ENCODE measurements at places on chromosomes 1 and 21.

GRCh38 chr21:32233722-32234301 is 45.0 kb downstream of the MIS18A start:
- DNase-seq: no peak

DNA sequence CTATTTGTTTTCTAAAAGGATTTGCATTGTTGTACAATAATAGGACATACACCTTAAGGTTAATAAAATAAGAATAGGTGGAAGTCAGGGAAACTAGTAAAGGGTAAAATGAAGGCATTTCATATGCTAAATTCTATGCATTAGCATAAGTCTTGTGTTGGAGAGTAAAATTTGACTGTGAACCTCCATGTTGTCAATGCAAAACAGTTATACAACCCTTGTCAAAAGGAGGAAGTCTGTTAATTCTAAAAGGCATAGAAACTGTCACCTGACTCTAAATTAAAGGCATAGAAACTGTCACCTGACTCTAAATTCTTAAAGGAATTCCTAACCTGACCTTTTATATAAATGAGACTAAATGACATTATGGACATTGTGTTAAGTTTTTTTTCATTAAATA is 291.8 kb downstream of the OLFM3 start:
- no peak for DNase-seq

GRCh38 chr1:45009956-45010854 is 919 bp downstream of the HECTD3 start:
- DNase-seq: peak; percentile 24

DNA sequence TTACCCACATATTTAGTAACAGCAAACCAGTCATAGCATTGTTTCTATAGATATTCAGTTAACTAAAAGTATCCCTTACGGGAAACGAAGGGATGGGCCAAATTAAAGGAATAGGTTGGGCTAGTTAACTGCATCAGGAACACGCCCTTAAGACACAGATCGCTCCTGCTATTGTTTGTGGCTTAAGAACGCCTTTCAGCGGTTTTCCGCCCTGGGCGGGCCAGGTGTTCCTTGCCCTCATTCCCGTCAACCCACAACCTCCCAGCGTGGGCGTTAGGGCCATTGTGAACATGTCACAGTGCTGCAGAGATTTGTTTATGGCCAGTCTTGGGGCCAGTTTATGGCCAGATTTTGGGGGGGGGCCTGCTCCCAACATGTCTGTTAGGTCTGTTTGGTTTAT is 14.7 kb downstream of the TNFRSF18 start:
- no peak for DNase-seq

DNA sequence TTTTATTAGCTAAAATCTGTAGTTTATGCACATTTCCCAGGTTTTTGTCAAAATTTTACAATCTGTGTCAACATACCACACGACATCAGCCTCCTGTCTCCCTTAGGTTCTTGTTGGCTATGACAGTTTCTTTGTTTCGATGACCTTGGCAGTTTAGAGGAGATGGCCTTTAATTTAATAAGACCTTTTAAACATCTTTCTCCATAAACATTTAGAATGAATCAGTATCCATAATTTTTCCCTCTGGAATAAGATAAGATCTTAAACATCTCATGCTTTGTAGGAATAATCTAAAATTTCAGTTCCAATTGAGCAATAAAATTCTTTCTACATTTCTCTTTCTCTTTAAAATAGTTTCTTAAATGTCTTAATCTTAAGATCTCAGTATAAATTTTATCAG is 28.7 kb upstream of the DYRK1A start:
- DNase-seq: no peak

GRCh38 chr21:34544032-34544496 is 32.1 kb upstream of the KCNE1 start:
- DNase-seq: no peak

- no peak for DNase-seq
Observed at GRCh38 chr1:167808104-167808503, 86.3 kb downstream of the MPZL1 start.

- no peak for DNase-seq
Observed at GRCh38 chr1:81144240-81144825, 656.4 kb upstream of the ADGRL2 start.

- no peak for DNase-seq
Observed at GRCh38 chr1:169049258-169049938, 57.1 kb upstream of the ATP1B1 start.

DNA sequence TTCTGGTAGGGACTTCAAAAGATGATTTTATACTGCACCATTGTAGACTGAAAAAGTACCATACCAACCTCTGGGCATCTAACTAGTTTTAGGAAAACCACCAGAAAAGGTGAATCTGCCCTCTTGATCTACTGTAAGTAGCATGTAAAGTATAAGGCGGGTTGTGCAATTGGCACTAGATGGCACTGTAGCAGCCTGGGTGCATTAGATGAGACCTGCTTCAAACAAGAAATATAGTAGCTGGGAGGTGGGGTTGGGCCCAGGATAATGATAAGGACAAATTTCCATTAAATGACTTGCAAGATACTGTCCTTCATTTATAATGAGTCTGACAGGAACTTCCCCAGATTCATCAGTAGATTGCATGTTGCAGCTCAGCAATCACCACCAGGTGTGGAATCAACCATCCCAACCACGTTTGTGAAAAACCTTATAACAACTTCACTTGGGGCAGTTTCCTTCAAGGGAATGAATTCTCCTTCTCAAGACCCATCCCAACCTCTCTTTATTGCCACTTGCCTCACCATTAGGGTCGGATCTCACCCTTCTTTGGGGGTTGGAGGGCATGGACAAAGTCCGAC is 37.3 kb upstream of the IL10 start:
- no peak for DNase-seq

- no peak for DNase-seq
Observed at GRCh38 chr21:33753886-33754285, 111.6 kb downstream of the ITSN1 start.

- no peak for DNase-seq
Observed at GRCh38 chr1:118982266-118982665, 5.9 kb downstream of the TBX15 start.

GRCh38 chr1:205235951-205236350 is 8.2 kb downstream of the TMCC2 start:
- no peak for DNase-seq

- no peak for DNase-seq
Observed at GRCh38 chr1:161311595-161312181, 1.9 kb upstream of the MPZ start.

GRCh38 chr1:33849211-33849610 is 14.7 kb upstream of the HMGB4 start:
- no peak for DNase-seq

- DNase-seq: no peak
Observed at GRCh38 chr1:230293390-230293700, 132.8 kb downstream of the PGBD5 start.

DNA sequence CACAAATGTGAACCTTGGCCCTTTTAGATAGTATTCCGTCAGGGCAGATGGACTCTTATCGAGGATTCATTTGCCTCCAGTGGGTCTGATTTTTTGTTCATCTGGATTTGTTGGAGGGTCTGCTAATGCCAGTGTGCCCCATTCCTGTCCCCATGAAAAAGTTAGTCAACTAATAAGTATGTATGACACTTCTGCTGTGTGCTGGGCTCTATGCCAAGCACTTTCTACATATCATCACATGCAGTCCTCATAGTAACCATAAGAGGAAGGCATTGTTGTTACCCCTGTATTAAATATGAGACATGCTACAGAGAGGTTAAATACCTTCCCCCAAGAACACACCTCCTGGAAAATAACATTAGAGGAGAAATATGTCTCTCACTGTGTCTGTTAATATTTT is 46.6 kb upstream of the MAB21L3 start:
- DNase-seq: no peak

GRCh38 chr1:109637446-109637845 is 17.8 kb downstream of the AMPD2 start:
- no peak for DNase-seq

GRCh38 chr1:213277036-213277435 is 226.0 kb downstream of the RPS6KC1 start:
- no peak for DNase-seq

GRCh38 chr1:30751830-30752650 is 5.5 kb downstream of the LAPTM5 start:
- DNase-seq: no peak

- DNase-seq: no peak
Observed at GRCh38 chr1:208641579-208642280, 397.5 kb upstream of the PLXNA2 start.

GRCh38 chr1:31421371-31422040 is 8.5 kb downstream of the SERINC2 start:
- DNase-seq: no peak

GRCh38 chr1:173195596-173196088 is 11.5 kb downstream of the TNFSF4 start:
- DNase-seq: no peak

- DNase-seq: no peak
Observed at GRCh38 chr1:49102752-49103151, 326.1 kb upstream of the BEND5 start.

DNA sequence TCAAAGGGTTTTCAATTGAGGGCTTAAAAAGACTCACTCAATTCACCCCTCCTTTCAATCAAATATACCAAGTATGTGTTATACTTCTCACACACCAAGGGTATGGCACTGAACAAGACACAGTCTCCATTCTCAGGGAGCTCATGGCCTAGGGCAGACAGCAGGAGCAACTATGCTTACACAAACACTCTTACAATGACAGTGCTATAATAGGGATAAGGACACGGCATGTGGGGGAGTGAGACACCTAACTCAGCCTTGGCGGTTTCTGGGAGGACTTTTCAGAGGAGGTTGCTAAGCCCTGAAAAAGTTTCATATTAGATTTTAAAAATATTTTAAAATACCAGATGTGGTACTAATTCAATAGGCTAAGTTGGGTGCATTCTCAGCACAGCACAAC is 22.7 kb upstream of the SYT6 start:
- no peak for DNase-seq

GRCh38 chr1:150621497-150622302 is 7.7 kb downstream of the ENSA start:
- DNase-seq: no peak

- DNase-seq: no peak
Observed at GRCh38 chr1:65812065-65812464, 19.4 kb downstream of the PDE4B start.

DNA sequence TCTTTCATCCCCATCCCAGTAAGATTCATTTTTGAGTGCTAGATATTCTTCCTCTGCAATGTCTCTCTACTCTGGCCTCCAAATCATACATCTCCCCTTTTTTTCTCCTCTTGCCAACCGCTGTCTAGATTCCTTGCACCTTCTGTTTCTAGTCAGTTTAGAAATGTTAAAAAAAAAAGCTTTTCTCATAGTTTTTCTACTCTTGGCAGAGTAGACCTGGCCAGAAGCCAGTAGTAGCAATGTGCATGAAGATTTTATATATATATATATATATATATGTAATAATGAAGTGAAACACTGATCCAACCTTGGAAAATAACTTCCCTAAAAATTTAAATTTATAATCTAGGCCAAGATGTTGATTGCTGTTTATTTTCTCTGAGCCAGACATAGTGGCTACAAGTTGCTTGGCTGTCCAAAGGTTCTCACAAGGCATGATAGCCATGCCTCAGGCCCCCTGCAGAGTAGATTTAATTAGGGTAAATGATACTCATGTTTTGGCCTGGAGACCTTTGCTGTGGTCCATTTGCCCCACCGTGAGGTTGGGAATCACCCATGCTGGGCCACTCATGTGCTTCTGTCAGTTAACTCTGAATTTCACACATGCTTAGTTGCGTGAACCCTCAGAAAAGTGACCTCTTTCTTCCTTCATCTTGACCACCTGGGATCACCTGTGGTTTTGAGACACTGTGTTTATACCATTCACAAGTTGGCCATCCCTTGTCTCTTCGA is 103.4 kb upstream of the KCNE2 start:
- DNase-seq: no peak

- DNase-seq: no peak
Observed at GRCh38 chr1:88266051-88266450, 418.0 kb upstream of the PKN2 start.

GRCh38 chr1:8419861-8420260 is 101.9 kb downstream of the SLC45A1 start:
- no peak for DNase-seq

DNA sequence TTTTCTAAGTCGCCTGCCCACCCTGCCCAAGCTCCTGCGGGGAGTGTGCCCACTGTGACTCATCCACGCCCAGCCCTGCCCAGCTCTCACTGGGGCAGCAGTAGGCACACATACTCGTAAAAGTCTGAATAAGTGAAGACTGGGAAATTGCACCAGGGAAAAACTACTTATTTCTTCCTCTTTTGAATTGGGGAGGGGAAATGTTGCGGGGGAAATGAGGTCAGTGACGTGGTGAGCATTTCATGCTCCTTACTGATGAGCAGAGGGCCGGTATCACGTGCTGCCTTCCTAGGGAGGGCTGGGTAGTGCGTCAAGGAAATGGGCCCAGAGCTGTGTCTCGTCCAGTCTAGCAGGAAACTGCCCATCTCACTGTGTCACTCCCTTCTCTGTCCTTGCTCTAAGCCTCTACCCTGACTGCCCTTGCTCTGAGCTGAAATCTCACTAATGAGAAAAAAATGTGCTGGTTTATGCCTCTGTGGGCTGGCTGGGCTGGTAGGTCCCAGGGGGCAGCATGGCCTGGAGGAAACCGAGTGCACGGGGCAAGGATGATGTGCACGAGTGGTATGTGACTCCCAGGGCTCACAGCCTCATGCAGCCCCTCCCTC is 13.5 kb upstream of the TNFRSF1B start:
- no peak for DNase-seq

GRCh38 chr1:224343679-224344078 is 13.0 kb upstream of the CNIH4 start:
- no peak for DNase-seq

- peak; percentile 31 for DNase-seq
Observed at GRCh38 chr1:7752512-7753417, 18.3 kb upstream of the VAMP3 start.

- no peak for DNase-seq
Observed at GRCh38 chr1:86018283-86018923, 138.2 kb downstream of the COL24A1 start.

Data from DMS79 (cell line).